ENCODE measurements at places on chromosomes 3 and 15.

DNA sequence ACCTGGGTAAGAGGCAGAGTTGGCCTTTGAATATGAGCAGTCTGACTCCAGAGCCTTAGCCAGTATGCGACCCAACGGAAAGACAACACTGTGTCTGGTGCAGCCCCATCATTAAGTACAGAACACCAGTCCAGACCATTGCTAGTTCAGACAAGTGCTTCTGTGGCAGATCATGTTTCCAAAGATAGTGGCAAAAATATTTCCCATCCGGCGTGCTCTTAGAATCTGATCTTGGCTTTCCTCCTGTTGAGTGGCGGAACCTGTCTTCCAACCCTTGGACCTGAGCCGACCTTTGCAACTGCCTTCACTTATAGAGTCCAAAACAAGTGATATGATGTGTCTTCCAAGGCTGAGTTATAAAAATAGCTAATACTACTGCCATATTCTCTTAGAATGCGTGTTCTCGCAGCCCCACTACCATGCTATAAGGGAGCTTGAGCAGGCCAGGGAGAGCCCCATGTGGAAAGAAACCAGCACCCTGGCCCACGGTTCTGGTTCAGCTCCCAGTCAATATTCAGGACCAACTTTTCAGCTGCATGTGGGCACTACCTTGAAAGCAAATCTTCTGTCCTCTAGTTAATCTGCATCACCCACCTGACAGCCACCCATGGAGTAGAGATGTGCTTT lies 322.4 kb upstream of the SLCO3A1 start:
- no peak for DNase-seq

- no peak for DNase-seq
Measured at GRCh38 chr15:53586799-53587198, 172.7 kb downstream of the WDR72 start.

- DNase-seq: no peak
Measured at GRCh38 chr3:147113293-147114044, 292.9 kb downstream of the ZIC4 start.

GRCh38 chr3:94303897-94304296 lies 241.0 kb downstream of the NSUN3 start:
- DNase-seq: no peak

DNA sequence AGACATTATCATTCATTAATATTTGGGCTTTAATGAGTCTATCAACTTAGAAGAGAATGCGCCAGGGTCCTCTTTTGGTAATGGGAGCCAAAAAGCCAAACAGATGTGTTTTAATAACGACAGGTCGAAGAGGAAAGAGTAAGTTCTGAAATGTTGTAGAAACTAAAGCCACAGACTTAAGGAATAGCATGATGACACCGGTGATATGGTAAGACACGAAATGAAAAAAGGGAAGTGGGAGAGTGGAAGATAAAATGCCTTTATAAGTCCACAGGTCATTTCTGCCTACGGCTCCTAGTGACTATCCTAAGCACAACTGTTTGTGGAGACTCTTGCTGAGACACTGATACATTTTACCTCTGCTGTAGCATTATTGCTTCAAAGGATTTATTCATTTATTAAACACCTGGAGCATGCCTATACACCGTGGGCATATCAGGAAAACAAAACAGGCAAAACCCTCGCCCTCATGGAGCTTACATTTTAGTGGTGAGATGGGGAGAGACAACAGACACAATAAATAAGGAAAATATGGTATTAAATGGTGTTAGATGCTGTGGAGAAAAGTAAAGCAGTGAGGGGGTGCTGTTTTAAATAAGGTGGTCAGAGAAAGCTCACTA lies 11.7 kb upstream of the CD47 start:
- DNase-seq: no peak

DNA sequence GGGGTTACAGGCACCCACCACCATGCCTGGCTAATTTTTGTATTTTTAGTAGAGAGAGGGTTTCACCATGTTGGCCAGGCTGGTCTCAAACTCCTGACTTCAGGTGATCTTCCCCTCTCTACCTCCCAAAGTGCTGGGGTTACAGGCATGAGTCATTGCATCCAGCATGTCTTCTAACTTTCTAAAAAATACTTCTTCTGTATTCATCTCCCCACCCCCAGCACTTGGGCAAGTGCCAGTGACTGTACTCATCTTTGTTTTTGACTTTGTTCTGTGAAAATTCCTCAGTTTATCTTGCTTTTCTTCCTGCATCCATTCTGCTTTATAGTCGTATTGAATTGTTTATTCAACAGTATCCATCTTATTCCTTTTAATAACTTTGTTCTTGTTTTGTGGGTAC lies 47.6 kb downstream of the ARIH1 start:
- DNase-seq: no peak

DNA sequence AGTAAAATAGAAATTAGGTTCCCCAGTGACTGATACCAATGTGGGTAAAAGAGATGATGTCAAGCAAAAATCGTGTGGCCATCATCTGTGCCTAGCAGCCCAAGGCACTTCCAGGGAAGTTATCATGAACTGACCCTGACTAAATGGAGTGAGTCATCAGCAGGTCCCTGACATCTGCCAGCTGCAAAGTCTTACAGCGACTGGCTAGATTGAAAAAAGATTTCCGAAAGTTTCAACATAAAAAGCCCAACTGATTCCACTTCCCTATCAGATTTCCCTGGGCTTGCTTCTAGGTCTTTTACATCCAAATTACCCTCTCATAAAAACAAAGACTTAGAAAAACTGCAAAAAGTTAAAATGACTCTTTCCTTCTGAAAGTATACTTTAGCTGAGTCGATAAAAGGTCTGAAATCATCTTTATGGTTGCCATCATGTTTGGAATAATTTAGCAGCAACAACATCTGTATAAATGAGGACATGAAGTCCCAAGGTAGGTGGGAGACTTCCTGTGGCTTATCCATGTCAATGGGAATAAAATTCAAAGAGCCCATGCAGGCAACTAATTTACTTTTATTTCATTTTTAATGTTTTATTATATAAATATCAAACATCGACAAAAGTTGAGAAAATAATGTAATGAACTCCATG lies 342.8 kb downstream of the ERC2 start:
- no peak for DNase-seq

DNA sequence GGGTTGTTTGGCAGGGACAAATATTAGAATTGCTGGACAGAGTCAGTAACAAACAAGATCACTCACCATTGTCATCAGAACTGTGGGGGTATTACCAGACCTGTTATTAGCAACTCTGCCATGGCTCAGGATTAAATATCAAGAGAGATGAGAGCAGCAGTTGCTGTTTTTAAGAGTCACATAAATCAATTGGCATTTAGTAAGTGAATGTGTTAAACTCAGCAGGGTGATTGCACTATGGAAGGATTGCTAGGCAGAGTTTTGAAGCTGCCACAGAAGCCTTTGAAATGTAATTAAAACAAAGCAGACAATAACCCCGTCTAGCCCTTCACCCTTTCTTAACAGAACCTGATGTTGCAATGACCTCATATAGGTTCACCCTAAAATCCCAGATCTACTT lies 238.8 kb downstream of the GAP43 start:
- DNase-seq: no peak

- DNase-seq: no peak
Measured at GRCh38 chr3:180362081-180362480, 239.9 kb upstream of the TTC14 start.

DNA sequence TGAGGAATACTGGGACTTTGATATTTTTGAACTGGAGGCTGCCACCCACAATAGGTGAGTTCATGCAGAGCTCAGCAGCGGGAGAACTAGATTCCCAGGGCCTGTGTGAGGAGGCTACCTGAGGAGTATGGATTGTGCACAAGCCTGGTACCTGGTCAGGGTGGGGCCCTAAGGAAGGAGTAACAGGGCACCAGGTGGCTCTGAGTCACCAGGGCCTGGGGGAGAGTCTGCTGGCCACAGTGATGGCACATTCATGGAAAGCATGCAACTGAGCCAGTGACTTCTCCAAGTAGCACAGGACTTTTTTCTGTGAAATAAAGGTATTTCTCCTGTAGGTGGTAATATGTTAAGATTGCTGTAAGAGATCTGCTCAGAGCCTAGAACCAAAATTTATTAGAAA lies 134.4 kb downstream of the PDE8A start:
- DNase-seq: no peak

DNA sequence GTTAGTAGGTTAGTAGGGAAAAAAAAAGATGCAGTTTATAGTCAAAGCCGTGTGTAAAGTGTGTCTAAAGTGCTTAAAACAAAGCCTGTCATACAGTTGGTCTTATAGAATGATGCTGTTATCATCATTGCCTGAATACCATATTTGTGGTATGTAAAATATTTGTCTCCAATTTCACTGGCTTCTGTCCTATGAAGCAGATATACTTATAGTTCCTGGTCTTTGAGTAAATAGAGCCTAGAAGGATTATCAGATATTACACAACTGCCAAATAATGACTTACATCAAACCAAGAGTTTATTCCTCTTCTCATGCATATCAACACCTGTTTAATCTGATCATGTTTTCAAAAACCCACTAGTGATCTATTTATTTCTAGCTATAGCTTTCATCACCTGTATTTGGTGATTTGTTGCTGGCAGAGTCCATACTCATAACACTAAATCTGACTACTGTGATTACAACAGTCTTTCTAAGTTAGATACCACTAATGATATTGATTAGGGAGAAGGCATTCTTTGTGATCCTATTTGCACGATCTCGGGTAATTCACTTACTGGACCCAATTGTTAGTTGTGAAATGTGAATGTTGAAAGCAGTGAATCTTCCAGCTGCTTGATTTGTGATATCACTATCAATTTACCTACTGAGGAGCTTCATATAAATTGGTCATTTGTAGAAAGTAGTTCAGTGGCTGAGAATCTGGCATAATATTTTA lies 413.7 kb downstream of the LPP start:
- DNase-seq: no peak

- DNase-seq: no peak
Measured at GRCh38 chr3:14597266-14597665, 54.3 kb upstream of the CCDC174 start.

- no peak for DNase-seq
Measured at GRCh38 chr3:64086479-64087252, 63.4 kb upstream of the PSMD6 start.

- no peak for DNase-seq
Measured at GRCh38 chr3:25294169-25294805, 133.8 kb upstream of the RARB start.

GRCh38 chr3:134326760-134327593 lies 47.3 kb downstream of the AMOTL2 start:
- DNase-seq: no peak

Measured in stimulated activated CD8-positive, alpha-beta memory T cell treated with anti-CD3 and anti-CD28 coated beads, Interleukin-4, amount 100 ng/mL, for 1 hour (primary cell).